Thoracic aorta (tissue), 2 donors: ENCODE measurements at places on chromosomes 3 and 15. TPM values are rescaled to one million over a fixed set of nuclear protein-coding genes. Genes with fewer than 3 reads are reported as not detected.

DNA sequence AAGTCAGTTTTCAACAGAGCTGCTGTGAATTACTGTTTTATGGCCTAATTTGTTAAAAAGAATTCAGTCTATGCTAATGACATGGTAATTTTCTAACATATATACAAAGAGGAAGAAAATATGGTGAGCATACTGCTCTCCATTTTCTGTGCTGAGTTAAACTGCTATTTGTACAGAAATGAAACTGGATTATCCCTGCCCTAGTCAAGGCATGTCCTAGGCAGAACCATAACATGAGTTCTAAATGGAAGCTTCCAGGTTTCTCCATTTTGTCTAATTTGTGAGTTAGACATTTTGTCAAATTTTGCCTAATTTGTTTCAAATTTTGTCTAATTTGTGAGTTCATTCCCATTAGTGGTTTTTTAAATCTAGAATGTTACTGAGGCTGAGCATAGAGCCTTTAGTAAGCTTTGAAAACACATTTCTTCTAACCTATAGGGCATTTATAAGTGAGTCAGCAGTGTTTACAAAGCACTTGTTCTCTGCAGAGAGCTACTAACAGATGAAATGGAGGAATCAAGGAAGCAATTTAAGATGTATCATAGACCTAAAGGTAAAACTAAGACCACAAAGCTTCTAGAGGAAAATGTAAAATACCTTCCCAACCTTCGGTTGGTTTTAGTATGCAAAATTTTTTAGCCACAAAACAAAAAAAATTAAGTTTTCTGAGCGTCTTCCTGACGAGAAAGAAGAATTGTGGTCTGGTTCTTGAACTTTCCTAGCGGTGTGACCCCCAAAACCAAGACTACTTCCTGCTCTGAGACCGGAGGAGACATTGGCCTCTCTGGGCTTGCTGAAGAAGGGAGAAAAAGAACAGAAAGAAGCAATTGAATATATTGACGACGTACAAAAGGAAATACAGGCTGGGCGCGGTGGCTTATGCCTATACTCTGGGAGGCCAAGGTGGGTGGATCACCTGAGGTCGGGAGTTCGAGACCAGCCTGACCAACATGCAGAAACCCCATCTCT, 9.8 kb downstream of the P2RY14 start:
- no peak overlapping the region for H3K4me3 ChIP-seq
- no peaks in the 10 kb centered on the region for H3K36me3 ChIP-seq
- DNase-seq: no peak
- no peak overlapping the region for H3K27ac ChIP-seq

Gene ADAMTS17
- 8.1 TPM for total RNA-seq

Gene AP3B2
- 0.92 TPM for total RNA-seq

DNA sequence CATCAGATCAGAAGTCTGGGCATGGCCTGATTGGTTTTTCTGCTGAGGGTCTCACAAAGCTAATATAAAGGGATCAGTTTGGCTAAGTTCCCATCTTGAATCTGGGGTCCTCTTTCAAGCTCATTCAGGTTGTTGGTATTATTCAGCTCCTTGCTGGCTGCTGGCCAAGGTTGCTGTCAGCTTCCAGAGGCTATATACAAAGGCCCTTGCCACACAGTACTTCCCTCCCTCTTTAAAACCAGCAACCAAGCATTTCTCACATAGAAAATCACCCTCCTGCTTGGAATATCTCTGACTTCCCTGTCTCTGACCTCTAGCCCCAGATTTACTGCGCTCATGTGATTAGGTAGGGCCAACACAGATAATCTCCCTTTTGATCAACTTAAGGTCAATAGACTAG, 442.9 kb downstream of the ERC2 start:
- no peaks in the 10 kb centered on the region for H3K4me1 ChIP-seq
- DNase-seq: no peak
- no peak overlapping the region for H3K4me3 ChIP-seq
- H3K36me3 ChIP-seq: no peaks in the 10 kb centered on the region
- no peak overlapping the region for H3K27ac ChIP-seq

GRCh38 chr3:195551381-195551978, 8.4 kb upstream of the PPP1R2 start:
- peaks cover 7% of the 10 kb centered on the region for H3K4me1 ChIP-seq
- no peak overlapping the region for H3K4me3 ChIP-seq
- no peaks in the 10 kb centered on the region for H3K36me3 ChIP-seq
- no peak for DNase-seq
- H3K27me3 ChIP-seq: no peaks in the 10 kb centered on the region
